ENCODE measurements at places on chromosomes 7 and 10.

DNA sequence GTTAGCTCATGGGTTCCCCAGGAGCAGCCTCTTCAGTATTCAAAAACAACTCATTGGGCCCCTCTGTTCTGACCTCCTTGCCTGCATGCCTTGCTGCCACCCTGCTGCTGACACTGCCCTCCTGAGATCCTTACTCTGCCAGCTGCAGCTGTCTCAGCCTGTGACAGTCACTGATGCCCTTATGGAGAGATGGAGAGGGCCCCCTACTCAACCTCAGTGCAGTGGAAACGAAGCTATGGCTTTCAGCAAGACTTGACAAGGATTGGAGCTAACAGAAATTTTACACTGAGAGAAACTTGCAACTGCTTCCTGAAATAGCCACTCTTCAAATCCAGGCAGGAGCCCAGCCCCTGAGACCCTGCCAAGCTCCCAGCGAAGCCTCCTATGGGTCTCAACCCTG, 678.3 kb upstream of the C7orf33 start:
- no peak for DNase-seq

- no peak for DNase-seq
Observed at GRCh38 chr10:85719408-85719807, 647.2 kb downstream of the GRID1 start.

DNA sequence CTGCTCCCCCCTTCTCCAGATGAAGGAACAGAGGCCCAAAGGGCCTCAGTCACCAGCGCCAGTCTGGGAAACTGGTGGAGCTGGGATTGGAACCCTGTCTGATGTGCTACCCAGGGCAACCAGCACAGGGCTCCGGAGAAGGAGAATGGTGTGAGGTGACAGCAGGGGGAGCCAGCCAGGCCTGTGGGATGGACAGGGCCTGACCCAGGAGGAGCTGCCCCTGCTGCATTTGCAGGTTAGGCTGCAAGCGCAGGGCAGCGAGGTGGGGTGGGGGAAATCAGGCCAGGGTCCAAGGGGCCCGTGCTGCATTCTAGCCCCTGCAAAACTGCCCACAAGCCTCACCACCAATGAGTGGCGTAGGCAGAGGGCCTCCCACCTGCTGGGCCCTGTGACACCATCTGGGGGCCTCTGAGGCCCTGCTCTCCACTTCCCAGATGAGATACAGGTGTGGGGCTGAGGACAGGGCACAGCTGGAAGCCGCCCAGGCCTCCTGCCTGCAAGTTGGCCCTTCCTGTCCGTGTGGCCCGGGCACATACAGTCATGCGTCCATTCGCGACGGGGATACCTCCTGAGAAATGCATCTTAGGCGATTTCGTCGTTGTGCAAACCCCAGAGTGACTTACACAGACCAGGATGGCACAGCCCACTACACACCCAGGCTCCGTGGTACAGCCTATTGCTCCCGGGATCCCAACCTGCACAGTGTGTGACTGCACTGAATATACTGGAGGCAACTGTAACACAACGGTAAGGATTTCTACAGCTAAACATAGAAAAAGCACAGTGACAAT, 45.3 kb downstream of the RASGEF1A start:
- no peak for DNase-seq

DNA sequence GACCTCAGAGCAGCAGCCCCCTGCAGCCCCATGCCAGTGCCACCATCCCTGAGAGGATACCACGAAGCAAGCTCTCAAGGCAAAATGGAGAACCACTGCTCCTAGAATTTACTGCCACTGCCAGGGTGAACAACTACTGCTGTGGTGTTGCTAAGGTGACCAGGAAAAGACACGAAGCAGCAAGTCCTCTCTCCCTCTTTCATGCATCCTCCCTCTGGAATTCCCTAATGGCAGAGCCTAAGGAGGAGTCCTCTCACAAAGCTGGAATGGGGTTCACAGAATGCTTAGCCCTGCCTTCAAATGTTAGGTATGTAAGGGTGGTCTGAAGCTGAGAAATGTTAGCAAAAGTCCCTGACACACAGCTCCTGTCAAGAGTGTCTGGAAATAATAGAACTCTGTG, 35.8 kb upstream of the NPSR1 start:
- DNase-seq: no peak

DNA sequence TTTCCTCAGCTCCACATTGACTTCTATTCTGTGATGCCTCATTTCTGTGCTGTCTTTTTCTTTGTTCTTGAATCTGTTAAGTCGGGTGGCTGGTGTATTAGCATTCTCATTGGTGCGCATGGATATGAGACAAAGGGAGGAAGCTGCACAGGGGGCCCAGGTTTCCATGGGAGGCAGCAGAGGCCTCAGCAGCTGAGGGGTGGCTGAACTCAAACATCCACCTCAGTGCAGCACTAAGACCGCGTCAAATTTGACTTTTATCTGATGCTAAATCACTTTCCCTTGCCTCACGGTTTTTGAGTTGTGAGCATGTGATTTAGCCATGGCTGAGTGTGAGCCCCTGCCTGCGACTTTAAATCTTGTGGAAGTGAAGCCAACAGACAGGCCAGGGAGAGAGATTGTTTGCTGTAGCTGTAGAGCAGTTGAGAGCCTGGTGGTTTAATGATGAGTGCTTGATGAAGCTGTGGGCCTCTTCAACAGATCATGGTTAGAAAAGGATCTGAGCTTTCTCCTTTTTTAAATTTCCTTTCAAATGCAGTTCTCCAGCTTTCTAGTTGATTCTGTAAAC, 193.3 kb upstream of the ZNF804B start:
- no peak for DNase-seq

DNA sequence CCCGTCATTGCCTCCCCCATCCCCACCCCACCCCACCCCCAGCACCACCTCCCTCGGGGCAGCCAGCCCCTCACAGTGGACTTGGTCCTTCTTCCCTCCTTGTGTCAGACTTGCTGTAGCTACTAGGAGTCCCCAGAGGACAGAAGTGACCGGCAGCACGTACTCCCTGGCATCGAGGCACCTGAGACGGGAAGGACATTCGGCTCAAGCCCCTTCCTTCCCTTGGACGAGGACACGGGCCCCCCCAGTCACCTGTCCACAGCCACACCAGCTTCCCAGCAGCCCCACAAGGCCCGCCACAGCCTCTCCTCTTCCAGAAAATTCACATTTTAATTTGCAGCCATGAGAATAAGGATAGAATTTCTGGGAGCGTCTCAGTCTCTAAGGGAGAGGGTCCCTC, 267.8 kb upstream of the SHH start:
- DNase-seq: no peak

DNA sequence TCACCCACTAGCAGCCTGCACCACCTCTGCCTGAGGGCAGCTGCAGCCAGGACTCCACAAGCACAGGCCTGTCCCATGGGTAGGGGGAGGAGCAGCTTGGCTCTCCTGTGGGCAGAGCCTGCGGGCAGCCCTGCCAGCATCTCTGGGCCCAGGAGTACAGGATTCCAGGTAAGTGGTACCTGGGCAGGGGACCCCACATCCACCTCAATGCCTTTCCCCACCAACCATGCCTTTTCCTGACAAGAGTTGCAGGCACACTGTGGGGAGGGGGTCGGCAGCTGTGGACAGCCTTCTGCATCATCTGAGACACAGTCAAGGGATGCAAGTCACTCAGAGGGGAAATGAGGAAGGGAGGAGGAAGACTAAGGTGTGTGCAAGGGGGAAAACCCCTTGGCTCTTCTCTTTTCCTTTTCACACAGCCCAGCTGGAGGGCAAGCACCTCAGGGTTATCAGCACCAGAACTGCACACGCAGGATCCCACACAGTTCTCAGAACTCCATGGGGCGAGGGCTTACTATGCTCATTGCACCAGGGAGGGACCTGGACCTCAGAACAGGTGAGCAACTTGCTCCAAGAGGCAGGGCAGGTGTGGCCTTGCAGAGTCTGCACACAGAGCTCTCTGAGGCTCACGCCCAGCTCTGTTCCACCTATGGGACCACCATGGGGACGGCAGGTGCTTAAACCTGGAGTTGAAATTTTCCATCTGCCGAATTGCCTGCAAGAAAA, 16.5 kb upstream of the ANTXRL start:
- no peak for DNase-seq

GRCh38 chr10:51935341-51935740, 235.9 kb upstream of the CSTF2T start:
- DNase-seq: no peak

GRCh38 chr7:125061776-125062397, 132.3 kb upstream of the POT1 start:
- no peak for DNase-seq

GRCh38 chr10:122126763-122127659, 138.0 kb downstream of the TACC2 start:
- DNase-seq: no peak

- DNase-seq: no peak
Observed at GRCh38 chr7:136143271-136143670, 166.1 kb upstream of the MTPN start.

GRCh38 chr7:96161897-96162296, 160.0 kb downstream of the SLC25A13 start:
- no peak for DNase-seq

DNA sequence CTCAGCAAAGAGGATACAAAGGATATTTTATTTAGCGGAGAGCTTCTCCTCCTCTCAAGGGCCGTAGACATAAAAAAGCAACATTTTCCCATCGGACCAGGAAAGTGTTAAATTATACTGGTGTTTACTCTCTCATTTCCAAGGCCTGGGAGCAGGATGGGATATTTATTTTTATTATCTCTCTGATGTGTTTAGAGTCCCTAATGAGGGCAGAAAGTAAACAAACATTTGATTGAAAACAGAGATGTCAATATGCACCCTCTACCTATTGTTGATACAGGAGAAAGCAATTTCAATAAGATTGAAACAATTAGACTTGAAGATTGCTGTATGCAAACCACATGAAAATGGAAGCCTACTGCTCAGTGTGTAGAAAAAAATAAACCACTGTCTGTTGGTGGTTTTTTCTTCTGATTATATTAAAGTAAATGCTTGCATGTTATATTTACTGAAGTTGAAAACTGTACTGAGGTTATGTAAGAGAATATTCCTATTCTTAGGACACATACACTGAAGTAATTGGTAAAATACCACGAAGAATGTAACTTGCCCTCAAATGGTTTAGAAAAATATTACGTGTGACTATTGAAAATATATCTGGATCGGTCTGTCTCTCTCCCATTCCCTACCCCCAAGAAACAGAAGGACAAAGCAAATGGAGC, 59.3 kb downstream of the ATXN7L1 start:
- DNase-seq: no peak

DNA sequence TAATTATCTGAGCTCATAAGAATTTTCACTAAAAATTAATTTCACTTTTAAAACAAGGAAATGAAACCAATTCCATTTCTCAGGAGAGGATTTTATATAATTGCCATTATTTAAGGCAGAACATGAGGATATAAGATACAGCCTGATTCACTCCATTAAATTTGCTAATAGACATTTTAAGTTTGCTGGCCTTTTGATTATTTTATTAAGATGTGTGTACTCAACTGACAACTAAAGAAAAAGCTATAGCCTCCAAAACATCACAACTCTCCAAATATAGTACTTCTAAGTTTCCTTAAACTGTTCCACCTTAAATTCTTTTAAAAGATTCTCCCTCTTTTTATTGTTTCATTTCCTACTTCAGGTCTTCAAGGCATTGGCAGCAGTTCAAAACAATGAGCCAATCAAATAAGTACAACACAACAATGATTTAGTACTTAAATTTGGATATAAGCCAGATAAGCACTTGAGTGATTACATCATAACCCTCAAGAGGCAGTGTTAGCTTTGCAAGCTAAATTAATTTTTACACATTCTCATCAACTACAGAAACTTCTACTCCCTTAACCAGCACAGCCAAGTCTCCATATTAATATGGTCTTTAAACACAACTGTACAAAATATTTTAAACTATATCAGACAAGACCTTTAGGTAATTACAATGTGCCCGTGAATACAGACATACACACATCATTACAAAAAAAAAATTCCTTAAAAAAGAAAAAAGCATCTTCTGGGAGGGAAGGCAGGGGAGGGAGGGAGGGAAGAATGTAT, 121.8 kb downstream of the KMT2C start:
- no peak for DNase-seq

DNA sequence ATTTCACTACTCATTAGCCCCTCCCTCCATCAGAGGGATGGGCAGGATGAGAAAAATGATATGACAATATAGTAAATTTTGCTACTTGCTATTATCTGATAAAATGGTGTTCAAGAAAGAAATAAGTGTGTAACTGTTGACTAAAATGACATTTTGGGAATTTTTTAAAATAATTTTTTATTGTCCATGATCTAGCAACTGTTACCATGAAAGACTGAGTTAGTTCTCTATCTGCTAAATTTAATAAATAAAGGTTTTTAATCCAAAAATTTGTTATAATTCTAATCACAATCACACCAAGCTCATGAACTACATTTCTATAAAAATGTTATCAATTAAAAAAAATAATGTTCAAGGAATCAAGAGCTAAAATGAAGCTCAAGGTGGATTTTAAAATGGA, 28.7 kb upstream of the EPC1 start:
- DNase-seq: no peak

DNA sequence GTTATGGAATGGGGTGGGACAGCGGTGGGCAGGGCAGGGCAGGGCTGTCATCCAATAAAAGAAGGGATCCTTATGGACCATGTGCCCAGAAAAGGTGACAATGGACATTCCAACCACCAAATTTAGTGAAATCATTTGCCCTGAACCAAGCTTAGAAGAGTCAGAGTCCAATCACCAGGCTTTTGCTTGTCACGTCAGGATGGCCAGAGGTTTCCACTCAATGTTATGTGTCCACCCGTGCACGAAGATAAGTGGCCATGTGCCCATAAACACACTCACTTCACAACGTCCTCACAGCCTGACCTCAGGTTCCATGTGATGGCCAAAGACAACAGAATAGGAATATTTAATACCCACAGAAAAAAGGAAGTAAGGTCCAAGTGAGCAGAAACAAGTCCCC, 36.6 kb upstream of the PLPP4 start:
- DNase-seq: no peak

DNA sequence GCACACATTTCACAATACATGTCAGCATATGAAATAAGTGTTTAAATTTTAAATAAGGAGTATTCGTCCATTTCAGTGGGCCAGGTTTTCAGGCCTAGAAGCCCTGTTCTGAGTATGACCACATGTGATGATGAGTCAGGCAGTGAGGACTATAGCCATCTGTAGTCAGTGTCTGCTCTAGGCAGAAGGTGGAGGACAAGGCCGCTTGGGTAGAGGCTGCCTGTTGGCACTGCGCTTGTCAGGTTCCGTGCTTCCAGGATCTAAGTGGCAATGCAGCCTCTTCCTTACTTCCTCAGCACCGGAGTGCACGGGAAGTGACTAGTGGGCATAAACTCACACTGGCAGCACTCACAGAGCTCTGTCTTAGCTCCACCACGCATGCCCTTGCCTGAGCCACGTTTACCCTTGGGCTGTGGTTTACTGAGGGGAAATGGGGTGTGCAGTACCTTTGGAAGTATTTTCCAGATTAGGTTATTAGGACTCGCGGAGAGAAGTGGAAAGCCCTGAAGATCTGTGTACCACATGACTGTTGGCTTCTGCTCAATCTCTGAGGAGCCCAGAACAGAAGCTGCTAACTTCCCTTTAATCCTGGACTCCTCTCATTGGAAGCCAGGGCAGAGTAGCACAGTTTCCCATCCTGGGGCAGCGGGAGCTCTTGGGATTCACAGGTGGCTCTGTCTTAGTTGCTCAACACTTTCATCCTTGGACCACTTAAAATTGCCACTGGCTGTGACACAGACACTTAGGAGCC, 87.5 kb upstream of the GJD4 start:
- no peak for DNase-seq
